ENCODE measurements at places on chromosomes 2 and 18.

- no peak for DNase-seq
These were observed 74.8 kb upstream of the SLC66A3 start for GRCh38 chr2:11080253-11081115.

DNA sequence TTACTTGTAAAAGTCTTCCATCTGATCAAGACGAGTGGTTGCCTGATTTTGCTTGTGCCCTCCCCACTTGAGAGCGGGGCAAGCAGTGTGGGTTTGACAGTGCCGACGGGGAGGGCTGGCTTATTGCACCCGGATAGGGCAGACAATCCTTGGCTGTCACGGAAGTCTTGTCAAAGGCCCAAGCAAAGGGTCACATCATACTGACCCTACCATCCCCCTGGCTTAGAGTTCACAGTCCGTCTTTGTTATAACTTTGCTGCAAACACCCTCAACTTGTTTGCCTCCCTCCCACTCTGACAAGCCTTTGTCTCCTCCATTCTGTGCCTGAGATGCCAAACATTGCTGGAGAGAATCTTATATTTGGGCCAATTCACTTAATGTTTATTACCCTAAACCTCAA lies 165.9 kb upstream of the MSH6 start:
- DNase-seq = no peak

GRCh38 chr2:205002390-205002789 lies 457.1 kb downstream of the PARD3B start:
- DNase-seq = no peak

- no peak for DNase-seq
These were observed 1485.4 kb upstream of the CELF4 start for GRCh38 chr18:39051013-39051412.

- no peak for DNase-seq
These were observed 12.7 kb downstream of the ICOS start for GRCh38 chr2:203949228-203949627.

DNA sequence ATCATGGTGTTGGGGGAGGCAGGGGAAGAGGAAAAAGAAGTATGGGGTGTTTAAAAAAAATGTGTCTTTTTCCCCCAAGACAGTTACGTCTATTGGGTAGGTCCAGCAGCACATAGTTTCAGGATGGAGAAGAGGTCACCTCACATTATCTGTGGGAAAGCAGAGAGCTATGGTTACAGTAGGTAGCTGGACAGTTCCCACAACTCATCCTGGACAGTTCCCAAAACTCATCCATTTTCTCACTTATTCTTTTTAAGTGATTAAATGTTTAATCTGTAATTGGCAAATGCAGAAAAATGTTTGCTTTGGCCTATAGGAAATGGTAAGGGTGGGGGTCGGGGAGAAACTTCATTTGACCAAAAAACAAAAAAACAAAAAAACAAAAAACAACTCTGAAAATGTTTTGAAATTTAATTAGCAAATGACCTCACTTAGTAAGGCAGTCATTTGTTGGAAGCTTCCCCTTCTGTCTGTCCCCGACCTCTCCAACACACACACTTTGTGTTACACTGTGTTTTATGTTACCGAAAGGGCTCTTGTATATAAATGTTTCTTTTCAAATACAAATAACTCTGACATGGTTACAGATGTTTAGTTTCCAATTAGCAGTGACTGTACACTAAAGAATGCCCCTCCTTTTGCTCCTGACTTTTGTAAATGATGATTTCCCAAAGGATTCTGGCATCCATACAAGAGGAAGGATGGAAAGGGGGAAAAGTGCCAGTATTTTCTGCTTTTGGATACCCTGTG lies 173.3 kb upstream of the ZFP36L2 start:
- DNase-seq = peak; percentile 41

GRCh38 chr2:44549099-44549471 lies 187.3 kb downstream of the CAMKMT start:
- DNase-seq = no peak

- no peak for DNase-seq
These were observed 151.9 kb downstream of the CERS6 start for GRCh38 chr2:168607992-168608391.

- no peak for DNase-seq
These were observed 12.7 kb upstream of the MAP3K2 start for GRCh38 chr2:127400533-127400896.

- no peak for DNase-seq
These were observed 3.1 kb upstream of the TMEM150A start for GRCh38 chr2:85605406-85606115.

DNA sequence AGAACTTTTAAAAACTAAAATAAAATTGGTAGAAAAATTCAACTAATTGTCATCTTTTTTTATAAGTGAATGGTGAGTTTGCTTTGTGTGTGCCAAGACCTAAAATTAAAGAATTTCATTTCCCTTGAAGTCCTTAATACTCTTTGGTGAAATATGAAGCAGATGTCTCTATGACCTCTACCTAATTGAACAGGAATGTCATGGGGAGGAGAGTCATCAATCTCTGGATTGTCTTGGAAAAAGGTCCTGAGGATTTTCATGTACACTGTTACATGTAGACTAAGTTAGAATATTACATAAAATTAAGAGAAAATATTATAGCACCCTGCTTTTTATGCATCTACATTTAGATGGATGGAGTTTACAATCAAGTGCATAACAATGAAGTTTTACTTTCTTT lies 177.9 kb upstream of the LRP1B start:
- DNase-seq = peak; percentile 25

Measured in NCI-H446 treated with DMSO at 0.1 percent for 48 hours (cell line).